ENCODE measurements at places on chromosomes 2 and 18.

- no peak for DNase-seq
Observed at GRCh38 chr18:52948868-52949444, 609.0 kb downstream of the DCC start.

GRCh38 chr18:13409026-13409425 lies 190.5 kb downstream of the LDLRAD4 start:
- DNase-seq = no peak

GRCh38 chr18:59820663-59821062 lies 79.1 kb upstream of the PMAIP1 start:
- no peak for DNase-seq

- DNase-seq = no peak
Observed at GRCh38 chr2:102592601-102593000, 26.8 kb upstream of the SLC9A2 start.

GRCh38 chr2:16123421-16123820 lies 183.1 kb downstream of the MYCN start:
- no peak for DNase-seq

GRCh38 chr18:58213440-58213839 lies 169.4 kb downstream of the NEDD4L start:
- no peak for DNase-seq

GRCh38 chr2:29233428-29233827 lies 118.2 kb downstream of the CLIP4 start:
- no peak for DNase-seq

GRCh38 chr2:187150670-187151069 lies 297.4 kb downstream of the CALCRL start:
- DNase-seq = no peak

All from NCI-H1105 treated with DMSO at 0.1 percent for 48 hours (cell line).